Skeletal muscle tissue (tissue), 5 donors: ENCODE measurements at places on chromosomes 5 and 9. TPM values are rescaled to one million over a fixed set of nuclear protein-coding genes. Genes with fewer than 3 reads are reported as not detected.

ANXA2R gene
- total RNA-seq: 1.6 TPM

CNTNAP3 gene
- total RNA-seq: 4.2 TPM

ARSB gene
- total RNA-seq: 14.6 TPM

IFNK gene
- total RNA-seq: not detected

IFNA2 gene
- not detected for total RNA-seq
